ENCODE measurements at places on chromosomes 2 and 18.

- no peak for DNase-seq
Observed at GRCh38 chr2:64023485-64024258, 4.4 kb upstream of the VPS54 start.

GRCh38 chr2:210072922-210073509 is 70.6 kb downstream of the RPE start:
- DNase-seq, result no peak

- DNase-seq, result peak; percentile 40
Observed at GRCh38 chr18:59308248-59308937, 10.1 kb downstream of the CPLX4 start.

DNA sequence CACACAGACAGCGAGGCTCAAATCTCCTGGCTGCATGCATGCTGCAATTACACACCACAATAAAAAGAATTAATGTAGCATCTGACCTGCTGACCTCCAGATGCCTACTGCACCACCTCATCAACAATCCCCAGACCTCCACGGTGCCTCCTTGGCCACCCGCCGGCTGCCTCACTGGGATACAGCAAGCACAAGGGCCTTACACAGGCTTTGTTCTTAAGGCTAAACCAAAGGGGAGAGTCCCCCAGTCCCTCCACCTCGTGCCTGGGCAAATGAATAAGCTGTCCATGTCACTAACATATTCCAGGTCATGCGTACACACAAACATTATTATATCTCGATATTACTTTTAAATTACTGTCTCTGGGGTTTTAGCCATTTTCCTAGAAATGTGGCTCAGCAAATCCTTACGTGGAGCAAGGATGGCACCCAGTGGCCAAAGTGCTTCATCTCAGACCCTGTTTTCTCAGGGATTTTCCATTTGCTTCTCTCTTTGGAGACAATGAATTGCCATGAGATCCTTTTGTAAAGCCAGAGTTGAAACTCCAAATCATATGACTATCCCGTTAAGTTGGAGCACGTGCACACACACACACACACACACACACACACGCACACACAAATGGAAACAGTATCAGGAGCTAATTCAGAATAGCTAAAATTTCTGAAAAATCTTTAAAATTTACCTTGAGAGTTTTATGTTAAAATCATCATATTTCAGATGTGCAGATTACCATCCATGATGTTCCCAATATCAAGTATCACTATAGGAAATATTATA is 313.8 kb downstream of the PDE11A start:
- DNase-seq, result no peak

DNA sequence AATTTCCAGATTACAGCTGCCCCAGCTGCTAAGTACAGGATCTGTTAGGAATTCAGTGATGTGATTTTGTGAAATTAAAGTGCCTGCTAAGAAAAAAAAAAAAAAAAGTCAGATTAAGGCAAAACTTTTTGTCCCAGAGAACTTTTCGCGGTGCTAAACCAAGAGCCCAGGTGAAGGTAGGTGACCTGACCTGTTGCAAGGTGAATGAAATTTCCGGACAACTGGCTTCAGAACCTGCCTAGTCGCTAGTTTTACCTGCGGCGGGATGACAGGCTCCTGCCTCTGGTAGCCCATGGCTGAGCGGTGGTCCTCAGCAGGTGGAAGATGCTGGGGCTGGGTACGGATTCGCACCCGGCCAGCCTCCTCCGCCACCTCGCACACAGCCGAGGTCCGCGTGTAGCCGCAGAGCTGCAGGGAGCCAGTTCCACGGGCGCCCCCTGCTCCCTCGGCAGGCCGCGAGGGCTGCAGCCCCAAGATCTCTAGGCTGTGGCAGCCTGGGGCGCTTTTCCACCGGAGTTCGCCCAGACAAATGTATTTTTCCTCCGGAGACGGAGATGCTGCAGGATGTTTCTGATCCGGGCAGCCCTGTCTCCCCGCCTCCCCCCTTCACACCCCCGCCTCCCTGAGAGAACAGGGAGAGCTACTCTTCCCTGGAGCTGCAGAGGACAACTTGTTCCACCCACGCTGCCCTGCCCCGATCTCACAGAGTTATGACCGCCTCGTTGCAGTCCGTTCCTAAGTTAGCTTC is at the start of gene SLC38A11:
TSS of gene SLC38A11 (minus strand) at position 572 of the 748 bp plus-strand sequence. CDS start at position 294, 278 bp downstream.
- DNase-seq, result no peak

GRCh38 chr2:232757905-232758304 is 18.5 kb downstream of the KCNJ13 start:
- no peak for DNase-seq

GRCh38 chr18:65754121-65754520 is 3.3 kb downstream of the CDH7 start:
- no peak for DNase-seq

- DNase-seq, result no peak
Observed at GRCh38 chr2:128348701-128349100, 30.0 kb upstream of the HS6ST1 start.

DNA sequence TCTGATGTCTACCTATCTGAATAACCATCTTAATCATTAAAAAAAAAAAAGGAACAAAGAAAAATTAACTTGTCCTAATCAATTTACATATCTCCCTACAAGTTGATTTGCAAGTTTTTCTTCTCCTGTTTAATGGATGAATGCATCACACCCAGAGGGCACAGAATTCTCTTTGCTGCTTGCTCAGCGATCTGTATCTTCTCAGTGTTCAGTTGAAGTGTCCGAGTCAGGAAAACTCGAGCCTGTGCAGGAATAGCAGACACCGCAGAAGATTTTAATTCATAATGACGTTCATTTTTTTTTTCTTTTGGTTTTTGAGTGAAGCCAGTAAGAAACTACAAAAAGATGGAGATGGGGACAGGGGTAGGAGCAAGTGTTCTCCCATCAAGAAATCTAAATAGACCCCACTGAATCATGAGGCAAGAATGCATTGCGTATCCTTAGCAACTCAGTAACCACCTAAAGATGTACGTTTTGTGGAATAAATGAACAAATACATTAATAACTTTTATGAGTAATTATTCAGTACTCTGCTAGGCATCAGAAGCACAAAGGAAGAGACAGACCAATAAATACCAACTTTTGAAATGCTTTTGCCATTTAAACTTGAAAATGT is 675.5 kb downstream of the LRP1B start:
- DNase-seq, result no peak

GRCh38 chr2:102159295-102159694 is 16.7 kb downstream of the IL1R1 start:
- no peak for DNase-seq

- no peak for DNase-seq
Observed at GRCh38 chr2:15337996-15338666, 223.0 kb downstream of the NBAS start.

DNA sequence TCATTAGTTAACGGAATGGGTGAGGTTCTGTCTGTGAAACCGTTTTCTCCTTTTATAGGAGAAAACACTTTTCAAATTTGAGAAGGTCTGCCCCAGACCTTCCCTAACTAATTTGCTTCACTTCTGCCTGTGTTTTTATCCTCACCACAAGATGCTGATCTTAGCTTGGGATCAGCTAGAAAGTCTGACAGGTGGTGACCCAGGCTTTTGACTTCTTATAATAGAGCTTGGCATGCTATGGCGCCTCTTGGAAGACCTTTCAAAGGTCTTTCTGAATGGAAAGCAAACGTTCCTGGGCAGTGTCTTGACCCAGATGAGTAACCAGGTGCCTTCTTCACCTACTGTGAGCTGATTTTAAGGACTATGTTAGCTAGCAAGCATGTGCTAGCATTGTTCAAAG is 91.4 kb downstream of the LYPD6 start:
- DNase-seq, result no peak

DNA sequence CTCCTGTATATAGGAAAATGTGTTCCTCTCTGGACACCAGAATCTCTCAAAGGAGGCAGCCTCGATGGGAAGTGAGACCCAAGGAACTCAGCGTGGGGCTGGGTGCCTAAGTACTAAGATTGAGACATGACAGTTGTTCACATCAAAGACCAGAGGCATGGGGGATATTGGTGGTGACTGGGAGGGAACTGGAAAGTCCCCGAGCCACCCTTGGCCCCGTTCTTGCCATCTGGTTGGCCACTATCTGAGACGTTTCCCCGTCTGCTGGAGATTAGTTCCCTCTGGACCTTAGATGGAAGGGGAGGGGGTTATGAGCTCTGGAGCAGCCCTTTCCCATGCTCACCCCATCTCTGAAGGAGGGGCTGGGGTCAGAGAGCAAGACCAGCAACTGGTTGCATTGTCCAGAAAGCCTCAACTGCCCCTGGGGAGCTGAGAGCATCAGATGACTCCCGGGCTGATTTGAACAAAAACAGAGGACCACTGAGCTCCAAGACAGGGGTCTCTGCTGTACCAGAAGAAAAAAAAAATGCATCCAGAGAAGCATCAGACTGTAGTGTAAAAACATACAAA is 11.8 kb downstream of the FBLN7 start:
- no peak for DNase-seq

DNA sequence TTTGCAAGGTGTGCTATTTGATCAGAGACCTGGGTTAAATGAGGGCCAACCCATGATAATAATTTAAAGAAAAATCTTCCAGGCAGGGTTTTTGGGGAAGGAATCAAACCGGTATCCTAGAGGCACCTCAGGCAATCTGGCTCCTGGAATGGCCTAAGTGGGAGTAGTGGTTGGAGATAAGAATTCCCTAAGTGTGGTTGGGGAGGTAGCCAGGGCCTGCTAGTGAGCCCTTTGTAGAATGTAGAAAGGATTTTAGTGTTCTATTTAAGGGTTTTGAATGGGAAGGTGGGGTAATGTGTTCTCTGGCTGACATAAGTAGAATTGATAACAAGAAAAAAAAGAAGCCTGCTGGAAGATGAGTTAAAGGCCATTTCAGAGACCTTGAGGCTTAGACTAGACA is 422.2 kb downstream of the XIRP2 start:
- no peak for DNase-seq

Measured in DMS79 (cell line).